Stomach (tissue), 19 donors: ENCODE measurements at places on chromosomes 5 and 9.
A peak's percentile ranks its signal among the peaks of the same experiment; 100 is the strongest.

GRCh38 chr9:86946201-86947145, 833 bp downstream of the GAS1 start:
- DNase-seq = peak; percentile 66

GRCh38 chr9:131950487-131950886, 129.2 kb downstream of the MED27 start:
- no peak for DNase-seq

- DNase-seq = no peak
Measured at GRCh38 chr5:109681763-109682162, 8.0 kb upstream of the MAN2A1 start.

DNA sequence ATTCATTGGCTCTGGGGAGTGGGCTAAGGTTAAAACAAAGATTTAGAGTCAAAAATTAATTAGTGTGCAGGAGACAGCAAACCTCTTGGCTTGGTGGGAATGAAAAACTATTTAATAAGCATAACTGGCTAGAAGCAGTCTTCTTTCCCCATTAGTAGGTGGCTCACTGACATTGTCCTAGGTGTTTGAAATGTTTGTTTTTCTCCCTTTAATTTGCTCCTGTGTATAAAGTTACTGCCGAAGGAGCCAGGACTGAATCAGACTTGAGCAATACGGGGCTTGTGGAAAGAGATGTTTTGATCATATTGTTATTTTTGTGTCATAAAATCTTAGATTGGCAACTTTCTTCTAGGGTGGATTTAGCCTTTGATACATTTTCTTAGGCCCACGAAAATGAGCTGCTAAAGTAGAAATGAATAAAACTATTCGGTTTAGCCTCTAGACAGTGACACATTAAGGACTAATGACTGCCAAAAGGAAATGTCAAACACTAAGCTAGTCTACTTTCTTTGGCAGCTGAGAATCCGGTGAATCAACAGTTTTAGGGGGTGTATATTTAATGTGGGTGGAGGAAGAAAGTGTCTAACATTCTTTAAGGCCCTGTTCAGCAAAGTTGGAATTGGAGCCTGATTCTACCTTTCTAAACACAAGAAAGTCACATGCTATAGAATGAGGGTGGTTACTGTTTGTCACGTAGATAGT, 30.2 kb downstream of the LRRTM2 start:
- DNase-seq = no peak

- no peak for DNase-seq
Measured at GRCh38 chr5:76391014-76391413, 12.1 kb upstream of the IQGAP2 start.

- DNase-seq = no peak
Measured at GRCh38 chr5:91110686-91111085, 272.4 kb downstream of the ARRDC3 start.

DNA sequence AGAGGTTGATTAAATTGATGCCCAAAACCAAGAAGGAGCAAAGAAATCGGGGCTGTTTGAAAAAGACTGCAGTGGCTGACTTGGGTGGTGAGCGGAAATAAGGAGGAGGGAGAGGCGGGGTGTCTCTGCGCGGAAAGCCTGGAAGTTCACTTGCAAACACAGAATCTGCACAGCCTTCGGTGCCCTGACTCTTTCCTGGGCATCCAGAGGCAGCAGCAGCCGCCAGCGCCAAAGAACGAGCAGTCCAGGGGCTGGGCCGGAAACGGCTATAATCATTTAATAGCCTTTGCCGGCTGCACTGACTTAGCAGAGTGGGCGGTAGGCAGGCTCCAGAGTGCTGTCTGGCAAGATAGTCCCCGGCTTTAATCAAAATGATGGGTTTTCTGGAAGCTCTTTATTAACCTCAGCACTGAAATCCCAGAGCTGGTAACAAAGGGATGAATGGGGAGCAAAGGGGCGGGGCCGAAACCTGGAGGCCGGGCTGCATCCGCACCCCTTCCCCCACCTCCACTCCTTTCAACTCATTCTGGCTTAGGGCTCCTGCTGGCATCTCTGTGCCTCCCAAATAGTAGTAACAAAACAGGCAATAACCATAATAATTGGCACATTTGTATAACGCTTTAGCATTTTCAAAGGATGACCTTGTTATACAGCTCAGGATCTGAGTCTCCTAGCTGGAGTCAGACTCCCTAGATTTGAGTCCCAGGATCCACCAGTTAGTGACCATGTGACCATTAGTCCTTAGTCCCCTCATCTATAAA, 35.7 kb downstream of the PCDHAC2 start:
- DNase-seq = peak; percentile 69

- no peak for DNase-seq
Measured at GRCh38 chr9:114571391-114571790, 16.2 kb upstream of the ATP6V1G1 start.

DNA sequence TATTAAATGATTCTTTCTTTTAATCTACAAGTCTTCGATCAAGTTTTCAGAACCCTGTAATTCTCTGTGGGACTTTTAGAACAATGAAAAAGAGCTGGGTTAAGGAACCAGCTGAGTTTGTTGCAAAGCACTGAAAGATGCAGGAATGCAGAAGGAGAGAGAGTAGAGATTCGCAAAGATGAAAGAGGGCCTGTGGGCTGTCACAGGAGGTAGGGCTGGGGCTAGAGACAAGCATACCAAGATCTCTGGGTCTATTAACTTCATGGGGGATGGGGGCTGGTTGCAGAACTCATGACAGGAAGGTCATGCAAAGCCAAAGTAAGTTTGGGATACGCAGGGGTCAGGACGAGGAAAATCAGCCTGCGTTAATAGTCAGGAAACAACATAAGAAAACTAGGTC, 81.8 kb downstream of the LURAP1L start:
- DNase-seq = no peak

DNA sequence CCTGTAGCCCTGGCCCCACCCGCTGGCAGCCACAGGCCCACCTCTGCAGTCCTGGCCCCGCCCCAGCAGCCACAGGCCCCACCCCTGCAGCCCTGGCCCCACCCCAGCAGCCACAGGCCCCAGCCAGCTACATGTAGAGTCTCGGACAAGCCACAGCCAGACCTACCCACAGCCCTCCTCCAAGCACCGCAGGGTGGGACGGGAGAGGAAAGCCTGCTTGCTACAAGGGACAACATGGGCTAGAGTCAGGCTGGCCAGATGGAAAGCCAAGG, 49.5 kb upstream of the SARDH start:
- peak; percentile 63 for DNase-seq

GRCh38 chr5:136729901-136730355, 364.6 kb upstream of the TRPC7 start:
- no peak for DNase-seq
